ENCODE measurements at places on chromosomes 11 and 22.

DNA sequence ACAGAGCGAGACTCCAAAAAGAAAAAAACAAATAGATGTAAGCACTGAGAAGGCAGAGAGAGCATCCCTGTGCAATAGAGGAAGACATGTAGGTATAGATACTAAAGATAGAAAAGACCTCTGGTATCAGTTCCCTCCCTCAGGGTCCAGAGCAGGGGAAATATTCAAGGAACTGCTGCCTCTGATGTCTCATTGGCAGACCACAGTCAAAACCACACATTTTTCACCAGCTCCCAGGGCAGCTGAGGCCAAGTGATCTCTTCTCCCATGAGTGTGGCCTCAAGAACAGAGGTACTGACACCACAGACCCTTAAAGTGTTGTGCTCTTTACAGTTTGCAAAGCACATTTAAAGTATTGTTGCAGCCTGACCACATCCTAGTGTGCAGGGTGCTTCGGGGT lies 288.5 kb downstream of the NTM start:
- no peak for DNase-seq

DNA sequence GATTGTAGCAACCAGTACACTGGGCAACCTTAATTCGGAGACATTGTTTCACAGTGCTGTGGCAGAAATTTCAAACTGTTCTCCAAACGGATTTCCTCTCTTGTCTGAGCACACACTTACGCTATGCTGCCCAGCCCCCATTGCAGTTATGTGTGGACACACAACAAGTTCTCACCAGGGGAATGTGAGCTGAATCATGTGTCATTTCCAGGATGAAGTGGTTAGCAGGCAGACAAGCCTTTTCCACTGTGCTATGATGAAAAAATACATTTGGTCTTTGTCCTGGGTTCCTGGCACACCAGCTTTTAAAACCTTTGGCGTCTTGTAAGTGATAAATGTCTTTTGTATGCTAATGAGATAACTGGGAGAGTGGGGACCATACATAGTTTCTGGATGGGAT lies 46.9 kb upstream of the SYT9 start:
- no peak for DNase-seq

DNA sequence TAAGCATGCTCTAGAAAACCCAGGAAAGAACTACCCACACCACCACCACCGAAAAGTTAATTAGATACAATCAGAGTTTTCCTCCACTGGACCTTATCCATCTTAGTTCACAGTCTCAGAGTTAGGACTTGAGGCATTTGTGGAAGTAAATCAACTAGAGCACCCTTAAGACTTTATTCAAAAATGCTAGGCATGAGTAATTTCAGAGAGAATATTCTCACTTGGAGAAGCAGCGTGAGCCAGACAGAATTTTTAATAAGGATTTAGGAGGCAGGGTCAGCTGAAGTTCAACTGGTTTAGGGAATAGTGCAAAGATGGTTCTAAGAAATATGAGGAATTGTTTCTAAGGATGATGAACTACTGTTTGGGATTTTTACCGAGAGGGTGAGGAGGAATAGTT lies 1.2 kb upstream of the OLFML1 start:
- DNase-seq: no peak

- no peak for DNase-seq
Measured at GRCh38 chr22:31106731-31107177, 614 bp downstream of the SELENOM start.

GRCh38 chr11:33663121-33663520 lies 37.5 kb downstream of the C11orf91 start:
- DNase-seq: no peak

GRCh38 chr22:47565607-47566006 lies 803.2 kb downstream of the TBC1D22A start:
- no peak for DNase-seq

- no peak for DNase-seq
Measured at GRCh38 chr11:45108070-45109064, 38.1 kb upstream of the PRDM11 start.

- no peak for DNase-seq
Measured at GRCh38 chr11:64969209-64969608, 2.7 kb downstream of the MAJIN start.

DNA sequence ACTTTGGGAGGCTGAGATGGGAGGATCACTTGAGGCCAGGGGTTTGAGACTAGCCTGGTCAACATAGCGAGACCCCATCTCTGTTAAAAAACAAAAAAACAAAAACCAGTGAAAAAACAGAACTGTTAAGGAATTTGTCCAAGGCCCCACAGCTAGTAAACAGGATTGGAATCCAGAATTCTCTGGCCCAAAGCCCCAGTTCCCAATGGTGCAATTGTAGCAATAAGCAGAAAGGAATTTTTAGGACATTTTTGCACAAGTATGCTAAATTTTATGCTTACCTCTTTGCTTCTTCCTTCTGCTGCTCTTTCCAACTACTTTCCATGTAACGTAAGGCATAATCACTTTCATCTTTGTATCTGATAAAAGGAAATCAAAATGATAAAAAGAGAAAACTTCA lies 11.6 kb downstream of the MISFA start:
- DNase-seq: no peak

DNA sequence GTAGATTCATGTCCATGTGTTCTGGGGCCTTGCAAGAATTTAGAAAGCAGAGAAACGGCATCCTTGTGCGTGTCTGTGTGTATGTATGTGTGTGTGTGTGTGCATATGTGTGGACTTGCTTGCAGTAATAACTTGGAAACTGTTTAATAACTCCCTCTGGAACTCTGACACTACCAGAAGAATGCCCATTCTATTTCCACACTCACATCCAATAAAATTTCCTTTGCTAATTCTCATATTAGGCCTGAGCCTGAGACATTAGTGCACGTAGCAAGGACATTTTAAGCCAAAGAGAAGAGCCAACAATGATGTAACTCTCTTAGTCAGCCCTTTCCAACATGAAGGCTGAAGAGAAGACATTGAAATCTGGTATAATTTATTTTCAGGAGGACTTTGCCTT lies 3.2 kb downstream of the OR4D6 start:
- no peak for DNase-seq

DNA sequence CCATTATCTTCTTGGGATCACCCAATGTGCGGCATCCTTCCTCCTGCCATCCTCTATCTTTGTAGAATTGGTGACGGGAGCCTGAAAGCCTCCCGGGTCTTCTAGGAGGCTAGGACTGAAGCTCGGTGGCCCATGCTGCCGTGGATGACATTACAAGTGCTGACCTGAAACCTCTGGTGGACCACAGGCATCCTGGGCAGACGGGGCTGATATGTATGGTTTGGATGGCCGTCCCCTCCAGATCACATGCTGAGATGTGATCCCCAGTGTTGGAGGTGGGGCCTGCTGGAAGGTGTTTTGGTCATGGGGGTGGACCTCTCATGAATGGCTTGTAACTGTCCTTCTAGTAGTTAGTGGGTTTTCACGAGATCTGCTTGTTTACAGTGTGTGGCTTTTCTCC lies 1525.8 kb downstream of the BRD1 start:
- no peak for DNase-seq

DNA sequence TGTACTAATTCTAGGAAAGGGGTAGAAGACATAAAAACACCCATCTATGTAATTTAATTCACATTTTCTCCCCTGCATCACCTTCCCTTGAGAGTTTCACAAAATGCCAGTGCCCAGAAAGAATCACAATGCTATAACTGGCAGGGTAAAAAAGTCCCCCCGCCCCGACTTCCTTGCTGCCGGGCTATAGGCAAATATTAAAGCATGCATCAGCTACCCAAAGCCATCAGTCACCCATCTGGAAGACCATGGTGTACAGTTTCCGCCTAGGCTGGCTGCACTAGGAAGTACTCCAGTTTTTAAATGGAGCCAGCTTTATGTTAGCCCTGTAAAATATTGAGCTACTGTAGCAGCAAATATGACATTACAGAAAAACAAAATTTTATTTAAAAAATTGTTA lies 67.8 kb downstream of the ST14 start:
- no peak for DNase-seq

- no peak for DNase-seq
Measured at GRCh38 chr22:43753688-43754087, 58.4 kb downstream of the EFCAB6 start.

- no peak for DNase-seq
Measured at GRCh38 chr11:61973476-61974162, 6.2 kb upstream of the FTH1 start.

- DNase-seq: no peak
Measured at GRCh38 chr11:58028687-58029411, 1.9 kb upstream of the OR6Q1 start.

DNA sequence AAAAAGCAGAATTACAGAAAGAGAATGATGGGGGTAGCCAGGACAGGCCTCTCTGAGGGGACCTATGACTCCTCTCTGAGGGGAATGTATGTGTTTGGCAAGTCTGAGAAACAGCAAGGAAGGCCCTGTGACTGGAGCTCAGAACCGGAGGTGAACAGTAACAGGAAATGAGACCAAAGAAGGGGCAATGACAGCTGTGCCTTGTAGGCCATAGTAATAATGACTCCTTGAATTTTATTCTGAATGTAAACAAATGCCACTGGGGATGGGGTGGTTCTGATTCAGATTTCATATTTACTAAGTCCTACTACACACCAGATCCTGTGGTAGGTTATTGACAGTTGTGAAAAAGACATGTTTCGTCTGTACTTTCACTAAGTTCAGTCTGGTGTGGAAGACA lies 52.8 kb upstream of the APOA1 start:
- DNase-seq: no peak

DNA sequence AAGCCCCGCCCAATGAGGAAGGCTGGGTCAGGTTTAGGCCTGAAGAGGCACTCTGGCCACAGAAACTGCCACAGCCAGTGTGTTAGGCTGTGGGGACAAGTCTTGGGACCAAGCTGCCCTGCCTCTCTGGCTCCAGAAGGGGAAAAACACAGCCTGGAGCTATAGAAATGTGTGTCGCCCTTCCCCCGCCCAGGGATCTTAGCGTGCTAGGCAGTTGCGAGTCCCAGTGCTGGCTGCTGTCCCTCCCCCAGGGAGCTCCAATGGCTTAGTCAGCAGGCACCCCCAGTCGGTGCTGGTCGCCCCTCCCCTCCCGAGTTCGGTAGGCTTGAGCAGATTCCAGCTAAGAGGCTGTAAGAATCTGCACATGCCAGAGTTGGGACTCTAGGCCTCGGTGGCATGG lies 99.5 kb upstream of the API5 start:
- DNase-seq: no peak

DNA sequence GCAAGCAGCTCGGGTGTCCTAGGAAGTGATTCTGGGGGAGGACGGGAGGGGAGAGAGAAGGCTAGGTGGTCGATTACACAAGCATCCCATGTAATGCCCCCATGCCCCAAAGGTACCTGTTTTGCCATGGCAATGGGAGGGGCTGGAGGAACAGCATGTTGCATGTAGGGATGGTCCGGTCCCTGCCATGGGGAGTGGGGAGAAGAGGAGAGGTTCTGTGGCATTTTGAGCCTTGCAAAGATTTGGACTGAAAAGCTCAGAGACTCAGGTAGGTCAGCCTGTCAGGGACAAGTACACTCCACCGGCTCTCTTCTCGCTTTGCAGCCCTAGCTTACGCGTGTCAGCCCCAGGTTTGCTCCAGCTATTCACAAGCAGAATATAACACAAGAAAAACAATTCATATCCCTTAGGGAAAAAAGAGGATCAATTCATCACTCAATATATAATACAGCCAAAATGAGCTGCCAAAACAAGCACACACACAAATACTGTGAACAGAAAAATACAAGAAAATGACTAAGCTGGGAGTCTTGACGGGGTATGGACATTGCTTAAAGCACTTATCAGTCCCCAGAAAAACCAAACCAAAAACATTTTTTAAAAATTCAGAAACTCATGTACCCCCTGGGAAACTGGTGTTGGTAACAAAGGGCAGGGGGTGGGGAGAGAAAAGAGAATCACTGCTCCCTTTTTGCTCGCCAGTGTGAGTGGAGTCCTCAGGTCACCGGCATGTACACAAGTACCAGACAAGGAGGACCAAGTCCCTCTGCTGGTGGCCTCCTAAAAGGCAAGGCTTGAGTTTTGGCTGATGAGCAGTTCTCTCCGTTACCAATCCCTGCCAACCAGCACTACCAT lies 21.6 kb downstream of the APOL5 start:
- no peak for DNase-seq

DNA sequence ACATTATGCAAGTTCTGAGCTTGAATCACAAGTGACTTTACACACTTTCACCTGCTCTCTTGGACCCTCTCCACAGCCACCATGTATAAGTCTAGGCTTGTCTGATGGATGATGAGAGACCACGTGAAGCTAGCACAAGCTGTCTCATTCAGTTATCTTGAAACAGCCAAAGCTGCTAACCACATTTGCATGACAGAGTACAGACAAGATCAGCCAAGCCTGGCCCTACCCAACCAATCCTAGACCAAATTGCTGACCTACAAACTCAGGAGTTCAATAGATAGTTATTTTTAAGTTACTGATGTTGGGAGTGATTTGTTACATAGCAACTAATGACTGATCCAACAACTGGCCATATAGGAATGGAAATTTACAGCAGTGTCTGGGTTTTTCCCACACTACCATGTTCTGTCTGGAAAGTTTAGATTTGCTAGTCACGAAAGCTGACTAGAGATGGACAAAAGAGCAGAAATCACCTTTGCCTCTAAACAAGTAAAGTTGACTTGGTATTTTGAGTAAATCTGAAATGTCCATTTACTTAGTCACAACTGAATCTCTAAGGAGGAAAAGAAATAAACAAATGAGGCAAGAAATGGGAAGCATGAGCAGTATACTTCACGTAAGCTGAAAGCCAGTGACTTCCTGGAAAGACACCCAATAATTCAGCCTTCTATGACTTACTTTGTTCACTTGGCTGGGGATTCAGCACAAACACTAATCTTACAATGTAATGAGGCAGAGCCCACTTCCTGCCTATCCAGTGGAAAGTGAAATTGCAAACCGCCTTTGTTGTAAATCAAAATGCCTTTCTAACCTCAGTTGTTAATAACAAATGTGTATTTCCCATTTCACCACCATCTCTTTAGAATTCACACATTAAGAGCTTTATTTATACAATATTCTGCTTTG lies 101.7 kb downstream of the FAM181B start:
- DNase-seq: no peak

GRCh38 chr11:73760135-73760678 lies 667 bp downstream of the RAB6A start:
- DNase-seq: peak; percentile 50

- DNase-seq: no peak
Measured at GRCh38 chr11:85965202-85965601, 103.7 kb downstream of the PICALM start.

DNA sequence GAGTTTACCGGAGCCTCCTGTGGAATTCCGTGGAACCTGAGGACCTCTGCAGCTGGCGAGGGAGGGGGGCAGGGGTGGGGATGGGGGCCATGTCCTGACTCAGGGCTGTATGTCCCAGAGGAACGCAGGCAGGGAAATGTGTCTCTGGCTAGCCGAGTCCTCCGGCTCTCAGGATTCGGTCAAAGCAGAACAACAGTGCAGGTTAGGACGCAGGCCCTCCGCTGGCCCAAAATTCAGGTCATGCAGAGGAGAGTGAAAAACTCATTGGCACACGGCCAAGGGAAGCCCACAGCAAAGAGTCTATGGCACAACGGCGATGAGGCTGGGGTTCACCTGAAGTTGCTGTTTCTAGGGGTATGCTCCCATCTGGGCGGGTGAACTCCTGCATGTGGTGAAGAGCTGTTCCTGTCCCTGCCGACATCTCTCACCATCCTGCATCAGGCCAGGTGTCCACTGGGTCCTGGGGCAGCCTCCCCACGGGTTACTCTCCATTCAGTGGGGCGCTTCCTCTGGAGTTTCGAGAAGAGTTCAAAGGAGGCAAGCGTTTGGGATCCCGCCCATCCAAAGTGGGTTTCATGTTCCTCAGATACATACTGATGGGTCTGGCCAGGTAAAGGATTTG lies 1055.3 kb downstream of the BRD1 start:
- no peak for DNase-seq

Data from left ventricle myocardium inferior (tissue), 1 donor.